Muscle of arm (tissue), 14 donors: ENCODE measurements at places on chromosomes 3 and 15.

DNA sequence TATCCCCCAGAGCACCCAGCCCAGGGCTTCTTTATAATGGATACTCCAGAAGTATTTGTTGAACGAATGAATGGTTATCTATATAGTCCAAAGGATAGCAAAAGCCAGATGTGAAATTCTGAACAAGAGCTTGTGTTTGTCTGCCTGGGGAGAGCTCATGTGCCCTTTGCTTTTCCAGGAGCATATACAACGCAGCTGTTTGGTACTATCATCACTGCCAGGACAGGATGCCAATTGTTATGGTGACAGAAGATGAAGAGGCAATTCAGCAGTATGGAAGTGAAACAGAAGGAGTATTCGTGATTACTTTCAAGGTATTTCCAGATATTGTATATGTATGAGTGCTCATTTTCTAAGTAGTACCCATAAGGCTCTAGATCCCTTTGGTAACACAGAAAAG, 15.2 kb downstream of the DIS3L start:
- no peak for DNase-seq

DNA sequence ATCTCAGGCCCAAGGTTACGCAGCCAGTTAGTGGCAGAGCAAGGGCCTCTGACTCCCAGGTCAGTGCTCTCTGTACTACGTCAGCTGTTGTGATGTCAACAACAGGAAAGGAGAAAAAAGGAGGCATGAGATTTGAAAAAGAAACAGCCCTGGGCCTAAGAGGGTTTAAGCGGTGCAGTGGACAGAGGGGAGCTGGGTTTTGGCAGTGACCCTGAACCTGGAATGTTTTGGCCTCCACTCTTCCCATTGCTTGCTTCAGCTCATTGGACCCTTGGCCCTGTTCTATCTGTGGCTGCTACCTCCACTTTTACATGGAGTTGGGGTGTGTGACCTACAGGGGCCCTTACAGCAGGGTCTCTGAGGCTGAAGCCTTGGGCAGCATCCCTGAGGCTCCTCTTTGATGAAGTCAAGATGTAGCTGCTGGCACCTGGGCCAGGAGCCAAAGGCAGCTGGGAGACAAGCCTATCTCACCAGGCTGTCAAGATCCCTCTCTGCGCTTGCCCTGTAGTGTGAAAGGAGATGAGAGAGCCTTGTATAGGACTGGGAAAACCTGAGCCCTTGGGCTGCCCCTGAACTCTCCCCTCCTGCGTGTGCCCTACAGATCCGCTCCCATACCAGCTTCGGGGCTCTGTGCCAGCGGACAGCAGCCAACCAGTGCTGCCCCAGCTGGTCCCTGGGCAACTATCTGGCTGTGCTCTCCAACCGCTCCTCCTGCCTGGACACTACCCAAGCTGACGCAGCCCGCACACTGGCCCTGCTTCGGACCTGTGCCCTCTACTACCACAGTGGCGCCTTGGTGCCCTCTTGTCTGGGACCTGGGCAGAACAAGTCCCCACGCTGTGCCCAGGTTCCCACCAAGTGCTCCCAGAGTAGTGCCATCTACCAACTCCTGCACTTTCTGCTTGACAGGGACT, 8.7 kb downstream of the DISP2 start:
- no peak for DNase-seq

- DNase-seq, result no peak
Observed at GRCh38 chr3:71035314-71035713, 548.2 kb downstream of the FOXP1 start.

GRCh38 chr3:155418407-155418806, 124.9 kb upstream of the STRIT1 start:
- peak; percentile 60 for DNase-seq

GRCh38 chr3:36738702-36739101, 25.7 kb downstream of the DCLK3 start:
- peak; percentile 25 for DNase-seq

DNA sequence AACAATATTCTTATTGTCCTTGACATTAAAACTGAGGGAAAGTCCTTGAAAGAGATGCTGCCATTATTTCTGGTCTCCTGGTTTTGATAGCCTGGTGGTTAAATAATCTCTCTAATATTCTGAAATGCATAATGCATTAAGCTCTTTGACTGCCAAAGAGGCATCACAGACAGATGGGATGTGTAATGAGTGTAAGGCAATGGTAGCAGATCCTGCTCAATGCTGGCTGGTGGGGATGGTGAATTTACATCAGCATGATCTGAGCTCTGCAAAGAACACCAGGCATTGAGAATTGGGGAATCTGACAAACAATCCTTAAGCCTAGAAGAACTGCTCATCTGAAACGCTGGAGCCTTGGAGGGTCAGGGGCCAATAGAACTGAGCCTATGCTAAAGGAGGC, 528.6 kb upstream of the LMCD1 start:
- DNase-seq, result no peak

DNA sequence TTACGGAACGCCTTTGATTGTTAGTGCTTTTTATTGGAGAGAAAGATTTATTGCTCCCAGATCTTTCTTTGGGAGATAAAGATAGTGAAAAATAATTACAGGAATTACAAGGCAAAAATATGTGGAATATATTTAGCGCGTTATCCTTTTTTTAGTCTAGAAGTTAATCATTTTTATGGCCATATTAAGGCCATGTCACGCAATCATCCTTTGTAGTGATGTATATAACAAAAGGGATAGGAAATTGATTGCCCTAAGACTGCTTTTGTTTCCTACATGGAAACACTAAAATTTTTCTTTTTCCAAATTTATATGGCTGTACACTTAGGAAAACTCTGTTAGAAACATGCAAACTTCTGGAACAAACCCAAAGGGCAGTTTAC, 1.5 kb downstream of the TRPC1 start:
- no peak for DNase-seq

- peak; percentile 74 for DNase-seq
Observed at GRCh38 chr3:155934230-155934629, 63.8 kb downstream of the GMPS start.

DNA sequence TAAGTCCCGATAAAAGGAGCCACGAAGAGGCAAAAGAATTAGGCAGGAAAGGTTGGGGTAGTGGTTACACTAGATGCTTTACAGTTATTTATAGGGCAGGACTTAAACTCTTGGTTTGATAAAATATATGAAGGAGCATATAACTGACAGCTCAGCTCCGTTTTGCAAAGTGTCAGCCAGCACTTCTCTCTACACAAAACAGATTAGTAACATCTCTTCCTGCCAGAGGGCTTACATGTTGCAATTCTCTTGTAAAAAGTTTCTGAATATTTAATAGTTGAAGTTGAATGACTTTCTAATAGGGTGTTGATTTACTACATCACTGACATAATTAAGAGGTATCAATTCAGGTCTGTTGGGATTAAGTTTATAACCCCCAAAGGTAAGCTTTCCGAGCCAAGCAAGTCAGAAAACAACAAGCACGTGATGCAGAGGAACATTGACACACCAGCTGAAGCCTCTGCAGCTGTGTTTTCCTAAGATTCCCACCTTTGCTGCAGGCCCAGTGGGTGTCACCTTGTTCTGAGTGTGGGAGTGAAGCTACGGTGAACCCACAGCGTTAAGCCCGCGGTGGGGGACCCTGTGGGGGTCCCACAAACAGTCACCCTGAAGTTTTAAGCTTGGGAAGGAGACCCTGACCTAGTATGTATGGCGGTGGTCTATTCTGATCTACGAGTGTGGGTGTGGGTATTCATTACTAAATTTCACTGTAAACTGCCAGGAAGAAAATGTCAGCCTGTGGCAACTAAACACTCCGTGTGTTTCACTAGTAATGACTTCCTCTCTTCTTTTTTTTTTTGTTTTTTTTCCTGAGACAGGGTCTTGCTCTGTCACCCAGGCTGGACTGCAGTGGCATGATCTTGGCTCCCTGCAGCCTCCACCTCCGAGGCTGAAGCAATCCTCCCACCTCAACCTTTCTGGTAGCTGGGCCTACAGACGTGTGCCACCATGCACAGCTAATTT, 22.0 kb upstream of the ATP13A3 start:
- DNase-seq, result no peak

DNA sequence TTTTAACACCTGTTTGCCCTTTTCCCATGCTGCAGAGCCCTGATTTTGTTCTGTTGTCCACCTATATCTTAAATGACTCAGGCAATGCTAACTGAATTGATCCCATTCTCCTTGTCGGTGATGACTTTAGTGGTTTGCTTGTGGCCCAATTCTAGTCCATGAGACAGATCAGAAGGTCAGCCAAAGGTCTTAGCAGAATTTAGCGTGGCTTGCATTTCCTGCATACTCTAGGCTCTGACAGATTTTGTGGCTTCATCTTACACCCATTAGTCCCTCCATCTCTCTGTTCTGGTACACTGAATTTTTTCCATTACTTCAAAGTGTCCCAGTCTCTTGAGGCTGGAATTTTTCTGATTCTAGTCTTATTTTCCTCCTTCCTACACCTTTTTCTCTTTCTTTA, 161.9 kb downstream of the STAC start:
- DNase-seq, result no peak

DNA sequence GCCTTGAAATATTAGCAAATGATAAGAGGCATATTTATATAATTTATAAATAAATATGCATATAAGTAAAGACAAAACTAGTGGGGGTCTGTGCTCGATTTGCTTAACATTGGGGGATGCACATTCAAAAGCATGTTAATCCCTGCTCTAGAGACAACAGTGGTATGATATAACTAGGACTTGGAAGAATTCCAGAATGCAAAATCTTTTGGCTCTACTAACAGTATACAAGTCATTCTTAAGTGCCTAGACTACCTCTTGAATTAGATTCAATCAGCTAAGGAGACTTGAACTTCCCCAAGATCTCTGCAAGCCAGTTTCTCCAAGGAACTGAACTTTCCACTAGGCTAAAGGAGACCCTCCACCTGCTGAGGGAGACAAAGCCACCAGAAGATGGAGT, 282.7 kb upstream of the RORA start:
- DNase-seq, result no peak

DNA sequence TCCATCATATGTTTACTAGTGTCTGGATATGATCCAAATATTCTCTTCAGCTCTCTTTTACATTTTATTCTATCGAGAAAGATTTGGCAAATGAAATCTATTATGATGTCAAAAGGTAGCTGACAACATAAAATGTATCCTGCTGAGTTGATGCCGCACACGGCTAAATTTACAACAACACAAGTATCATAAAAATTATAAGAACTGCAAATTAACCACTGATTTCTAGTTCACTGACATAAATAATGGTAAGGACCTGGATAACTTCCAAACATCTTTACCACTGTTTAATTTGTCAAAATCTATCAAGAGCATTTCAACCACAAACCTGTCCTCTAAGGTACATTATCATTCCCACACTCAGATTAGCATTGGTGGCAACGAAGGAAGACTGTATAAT, 244.5 kb downstream of the FOXP1 start:
- DNase-seq, result no peak

DNA sequence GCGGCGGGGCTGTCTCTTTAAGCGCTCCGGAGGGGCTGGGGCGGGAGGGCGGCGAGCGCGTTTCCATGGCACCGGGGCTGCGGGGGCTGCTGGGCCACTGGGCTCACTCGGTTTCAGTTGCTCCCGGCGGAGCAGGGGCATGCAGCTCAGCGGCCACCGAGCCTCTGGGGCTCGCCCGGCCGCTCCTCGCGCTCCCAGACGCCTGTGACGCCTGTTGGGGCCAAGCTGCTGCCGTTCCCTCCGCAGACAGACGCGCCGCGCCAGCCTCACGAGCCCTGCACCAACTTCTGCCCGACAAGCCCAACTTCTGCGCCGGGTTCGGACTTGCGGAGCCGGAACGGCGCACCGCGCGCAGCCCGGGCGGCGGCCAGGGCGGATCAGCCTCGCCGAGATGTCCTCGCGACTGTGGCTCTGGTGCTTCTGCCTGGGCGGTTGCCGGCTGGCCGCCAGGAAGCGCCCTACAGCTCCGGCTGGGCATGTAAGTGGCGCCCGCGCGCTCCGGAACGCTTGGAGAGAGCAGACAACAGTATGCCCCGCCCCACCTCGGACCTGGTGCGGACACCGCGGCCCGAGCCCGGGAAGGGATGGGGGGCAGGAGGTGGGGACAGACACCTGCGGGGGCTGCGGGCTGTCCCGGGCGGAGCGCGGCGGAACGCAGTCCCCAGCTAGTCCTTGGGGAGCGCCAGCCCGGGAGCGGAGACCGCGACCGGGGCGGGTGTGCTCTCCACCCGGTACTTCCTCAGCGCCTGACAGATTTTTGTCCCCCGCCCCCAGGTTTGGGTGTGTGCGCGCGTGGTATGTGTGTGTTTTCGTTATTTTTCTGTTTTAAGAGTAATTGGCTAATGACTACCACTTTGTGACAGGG, 154.1 kb upstream of the GOLIM4 start:
- peak; percentile 45 for DNase-seq

DNA sequence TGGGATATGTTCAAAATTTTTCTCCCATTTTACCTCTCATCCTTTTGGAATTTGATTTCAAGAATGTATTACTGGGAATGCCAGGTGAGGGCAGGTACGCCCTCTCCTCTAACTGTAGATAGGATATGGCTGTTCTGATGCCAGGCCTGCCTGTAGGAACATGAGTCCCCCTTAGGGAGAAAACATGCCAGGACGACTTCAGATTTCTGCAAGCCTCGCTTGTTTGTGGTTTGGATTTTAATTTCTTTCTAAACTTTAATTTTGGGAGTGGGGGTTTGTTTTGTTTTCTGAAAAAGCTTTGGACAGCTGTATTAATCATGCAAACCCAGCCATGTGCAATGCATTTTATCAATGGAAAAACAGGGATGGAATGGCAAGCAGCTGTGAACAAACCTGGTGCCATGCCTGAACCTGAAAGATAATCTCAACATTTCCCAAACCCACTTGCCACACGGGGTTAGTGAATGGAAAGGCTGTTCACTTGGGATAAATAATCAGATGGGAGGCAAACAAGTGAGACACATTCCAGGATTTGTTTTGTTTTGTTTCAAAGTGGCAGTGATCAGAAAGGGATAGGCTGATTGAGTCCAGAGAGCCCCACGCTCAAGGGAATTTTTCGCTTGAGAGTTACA, 207.6 kb downstream of the GAP43 start:
- no peak for DNase-seq

- DNase-seq, result no peak
Observed at GRCh38 chr3:160953686-160954085, 151.5 kb downstream of the B3GALNT1 start.

- no peak for DNase-seq
Observed at GRCh38 chr15:85311647-85312046, 68.8 kb upstream of the AKAP13 start.

DNA sequence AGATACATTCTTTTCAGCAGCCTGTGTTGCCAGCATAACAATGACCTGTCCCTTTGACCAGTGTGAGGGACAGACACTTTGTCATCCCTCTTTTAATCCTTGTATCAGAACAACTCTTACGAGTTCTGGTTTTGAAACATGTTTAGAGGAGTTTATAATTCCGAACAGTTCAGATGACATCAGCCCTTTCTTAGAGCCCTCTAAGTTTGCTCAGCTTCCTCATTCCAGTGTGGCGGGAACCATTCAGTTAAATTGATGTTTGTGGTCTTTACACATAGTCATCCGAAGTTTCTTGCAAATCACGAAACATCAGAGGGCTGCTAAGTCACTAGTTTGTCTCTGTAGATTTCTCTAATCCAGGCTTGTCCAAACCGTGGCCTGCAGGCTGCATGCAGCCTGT, 102.5 kb downstream of the AKAP13 start:
- no peak for DNase-seq

GRCh38 chr3:23341147-23341838, 138.2 kb downstream of the UBE2E2 start:
- DNase-seq, result no peak
